T-cell (primary cell): ENCODE measurements at places on chromosomes 6 and 20. TPM values are rescaled to one million over a fixed set of nuclear protein-coding genes. Genes with fewer than 3 reads are reported as not detected.

Gene HMGN4
- total RNA-seq, result 77.8 TPM

Gene DEFB125
- total RNA-seq, result not detected

Gene COL9A1
- total RNA-seq, result not detected

Gene ABHD12
- 27.7 TPM for total RNA-seq

Gene DEFB132
- total RNA-seq, result not detected

Gene KCTD20
- 30.8 TPM for total RNA-seq

Gene AHCY
- total RNA-seq, result 28.3 TPM

Gene SSTR4
- total RNA-seq, result not detected

Gene CST5
- total RNA-seq, result not detected

Gene KIF25
- not detected for total RNA-seq

Gene ATP9A
- 0.75 TPM for total RNA-seq

Gene BMP6
- 0.13 TPM for total RNA-seq

Gene SUMO4
- 6.6 TPM for total RNA-seq

Gene PARD6B
- 12.4 TPM for total RNA-seq

Gene MYH7B
- 0.76 TPM for total RNA-seq

Gene TFAP2B
- total RNA-seq, result not detected

Gene SLC22A2
- not detected for total RNA-seq

Gene CCN5
- total RNA-seq, result 0.29 TPM

Gene EBF4
- total RNA-seq, result 6.8 TPM

Gene C20orf204
- total RNA-seq, result 20.8 TPM

Gene BMP7
- not detected for total RNA-seq

Gene MUC22
- total RNA-seq, result not detected

Gene PNPLA1
- total RNA-seq, result 0.22 TPM

Gene SLC22A16
- total RNA-seq, result not detected

Gene PREX1
- total RNA-seq, result 137 TPM

Gene TMEM181
- total RNA-seq, result 15.9 TPM

Gene TSBP1
- total RNA-seq, result not detected
